ENCODE measurements at places on chromosomes 13 and 19. TPM values are rescaled to one million over a fixed set of nuclear protein-coding genes. Genes with fewer than 3 reads are reported as not detected.

CTXN1 gene
- polyA plus RNA-seq: 0.87 TPM

LILRA1 gene
- 0.28 TPM for polyA plus RNA-seq

APOC4 gene
- not detected for polyA plus RNA-seq

PIBF1 gene
- 12.9 TPM for polyA plus RNA-seq

HMG20B gene
- polyA plus RNA-seq: 48.8 TPM

All from heart left ventricle (tissue), 16 donors.